ENCODE measurements at places on chromosomes 2 and 18.

- no peak for DNase-seq
Measured at GRCh38 chr2:239150125-239151011, 250.5 kb downstream of the HDAC4 start.

DNA sequence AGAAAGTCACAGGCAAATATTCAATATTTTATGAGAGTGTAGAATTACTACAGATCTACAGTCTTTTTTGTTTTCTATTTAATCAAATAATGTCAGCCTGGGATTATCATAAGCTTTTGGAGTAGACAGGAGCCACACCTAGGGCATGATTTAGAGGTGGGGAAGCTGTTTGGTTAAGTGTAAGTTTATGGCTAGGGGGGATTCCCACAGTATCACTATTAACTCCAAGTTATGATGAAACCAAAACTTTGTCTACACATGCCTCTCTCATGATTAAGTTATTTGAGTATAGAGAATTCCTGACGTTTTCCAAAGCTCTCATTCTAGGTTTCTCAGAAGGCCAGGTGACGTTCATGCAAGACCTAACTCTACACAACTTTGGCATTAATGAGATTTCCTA, 2.1 kb downstream of the SERPINB10 start:
- no peak for DNase-seq

DNA sequence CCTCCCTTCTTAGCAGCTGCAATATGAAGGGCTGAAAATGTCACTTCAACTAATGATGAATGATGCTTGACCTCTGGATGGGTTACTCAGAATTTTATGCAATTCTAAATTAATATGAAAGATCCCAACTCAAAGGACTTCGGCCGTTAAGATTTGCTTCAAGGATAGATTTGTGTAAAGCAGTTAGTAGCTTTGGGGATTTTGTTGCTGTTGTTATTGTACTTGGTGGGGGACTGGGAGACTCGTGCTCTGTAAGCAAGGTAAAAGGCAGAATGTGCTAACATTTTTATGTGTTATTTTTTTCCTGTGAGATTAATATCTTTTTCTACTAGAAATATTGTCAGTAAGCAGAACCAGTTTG, 478.8 kb downstream of the ARHGAP15 start:
- no peak for DNase-seq

DNA sequence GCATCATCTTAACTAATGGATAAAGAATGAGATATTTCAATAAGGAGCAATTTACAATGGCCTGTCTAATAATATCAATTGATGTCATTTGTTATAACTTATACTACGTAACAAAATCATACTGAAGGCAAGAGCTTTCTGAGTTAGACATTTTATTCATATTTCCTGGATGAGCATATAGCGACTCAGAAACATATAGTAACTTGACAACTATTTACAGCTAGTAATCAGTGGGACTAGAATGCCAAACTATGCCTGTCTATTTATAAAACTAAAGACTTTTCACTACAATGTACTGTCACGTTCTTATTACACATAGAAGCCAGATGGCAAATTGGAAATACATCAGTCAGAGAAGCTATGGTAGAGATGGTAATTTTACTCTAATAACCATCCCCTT, 766.2 kb upstream of the TMEFF2 start:
- no peak for DNase-seq

DNA sequence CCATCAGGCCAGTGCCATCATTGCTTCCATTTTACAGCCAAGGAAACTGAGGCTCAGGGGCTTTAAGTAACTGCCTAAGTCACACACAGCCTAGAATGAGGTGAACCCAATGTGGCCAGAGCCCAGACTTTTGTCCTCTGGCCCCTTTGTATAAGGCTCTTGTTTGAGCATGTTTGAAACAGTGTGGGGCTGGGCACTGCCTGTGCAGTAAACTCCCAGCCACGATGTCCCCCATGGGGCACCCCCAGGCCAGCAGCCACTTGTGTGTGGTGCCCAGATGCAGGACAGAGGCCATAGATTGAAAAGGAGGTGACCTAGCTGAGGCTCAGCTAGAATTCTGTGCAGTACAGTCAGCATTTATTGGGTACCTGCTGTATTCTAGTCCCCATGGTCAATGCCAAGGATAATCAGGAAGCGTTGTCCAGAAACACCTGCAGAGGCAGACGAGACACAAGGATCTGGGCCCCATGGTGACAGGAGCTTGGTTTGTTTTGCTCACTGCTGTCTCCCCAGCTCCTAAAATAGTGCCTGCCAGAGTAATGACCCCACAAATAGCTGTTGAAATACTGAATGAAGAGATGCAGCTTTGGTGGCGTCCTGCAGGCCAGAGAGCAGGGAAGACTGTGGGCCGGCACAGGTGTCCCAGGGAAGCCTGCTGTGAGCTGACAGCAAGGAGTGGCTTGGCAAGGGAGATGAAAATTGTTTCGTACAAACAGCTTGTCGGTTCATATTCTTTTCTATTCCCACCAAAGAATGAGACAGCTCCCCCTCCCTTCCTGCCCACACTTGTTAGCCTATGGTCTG, 160.7 kb downstream of the LDLRAD4 start:
- DNase-seq, result no peak

DNA sequence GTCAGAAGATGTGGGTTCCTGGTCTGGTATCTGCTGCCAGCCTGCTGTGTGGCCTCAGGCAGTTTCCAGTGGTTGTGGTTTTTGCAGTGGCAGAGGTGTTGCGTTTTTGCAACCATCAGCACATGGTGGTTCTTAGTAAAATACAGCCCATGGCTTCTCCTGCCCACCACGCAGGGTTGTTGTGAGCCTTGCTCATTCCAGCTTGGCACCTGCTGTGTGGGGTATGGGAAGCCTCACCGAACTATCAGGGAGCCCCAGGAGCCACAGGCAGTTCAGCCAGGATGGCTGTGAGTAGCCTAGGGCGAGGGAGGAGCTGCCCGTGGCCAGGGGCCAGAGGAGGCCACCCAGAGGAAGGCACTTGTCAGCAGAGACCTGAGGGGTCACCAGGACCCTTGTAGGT, 9.8 kb downstream of the ARID5A start:
- DNase-seq, result no peak

GRCh38 chr2:238220892-238221521, 17.5 kb upstream of the ILKAP start:
- no peak for DNase-seq

GRCh38 chr18:36186461-36187192, 670 bp upstream of the MOCOS start:
- no peak for DNase-seq

- DNase-seq, result no peak
Measured at GRCh38 chr2:27689424-27689823, 25.7 kb downstream of the SLC4A1AP start.
